ENCODE measurements at places on chromosomes 1 and 21. TPM values are rescaled to one million over a fixed set of nuclear protein-coding genes. Genes with fewer than 3 reads are reported as not detected.

DNA sequence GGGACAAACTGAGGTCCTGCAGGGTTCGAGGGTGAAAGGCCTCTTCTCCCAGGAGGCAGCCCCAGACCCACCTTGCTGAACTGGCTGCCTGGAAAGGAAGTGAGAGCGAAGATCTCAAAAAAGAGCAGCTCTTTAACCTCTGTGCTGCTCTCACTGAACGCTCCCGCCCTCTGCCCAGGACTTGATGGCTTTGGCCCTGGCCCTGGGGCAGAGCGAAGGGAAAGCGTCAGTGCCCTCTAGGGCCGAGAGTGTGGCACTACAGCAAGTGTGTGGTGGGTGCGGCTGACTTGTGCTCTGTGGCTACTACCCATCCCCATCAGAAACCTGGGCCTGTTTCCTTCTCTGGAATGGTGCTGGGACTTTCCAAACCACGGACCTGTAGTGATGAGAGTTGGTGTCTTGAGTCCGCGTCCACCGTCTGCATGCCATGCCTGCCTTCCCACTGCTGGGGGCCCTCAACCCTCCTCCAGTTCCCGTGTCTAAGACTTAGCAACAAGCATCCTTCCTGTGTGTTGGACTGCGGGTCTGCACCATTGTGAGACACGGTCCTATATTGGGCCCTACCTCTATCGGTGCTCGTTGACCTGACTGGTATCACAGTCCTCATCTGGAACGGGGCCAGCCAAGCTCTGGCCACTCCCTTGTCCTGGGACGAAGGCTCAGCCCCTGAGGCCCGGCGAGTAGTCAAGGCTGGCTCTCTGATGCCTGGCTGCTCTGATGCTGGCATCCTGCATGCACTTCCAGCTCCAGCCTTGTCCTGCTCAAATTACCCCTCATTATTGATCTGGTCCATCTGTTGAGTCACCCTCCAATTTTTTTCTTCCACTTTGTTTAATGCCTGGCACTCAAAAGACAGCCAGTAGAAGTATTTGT, 180.3 kb downstream of the DISC1 start:
- no peak overlapping the region for H3K27ac ChIP-seq
- no peaks in the 10 kb centered on the region for H3K36me3 ChIP-seq
- no peak for DNase-seq
- H3K4me1 ChIP-seq, result peaks cover 13% of the 10 kb centered on the region
- no peak overlapping the region for H3K4me3 ChIP-seq
- no peaks in the 10 kb centered on the region for H3K27me3 ChIP-seq

ID3 gene
- 22.7 TPM for total RNA-seq

- no peak for DNase-seq
- H3K27ac ChIP-seq, result no peak overlapping the region
- H3K27me3 ChIP-seq, result peaks cover 60% of the 10 kb centered on the region
- H3K4me1 ChIP-seq, result peaks cover 12% of the 10 kb centered on the region
Measured at GRCh38 chr1:118990513-118991152, 2.5 kb upstream of the TBX15 start.

CHD5 gene
- not detected for total RNA-seq

DNA sequence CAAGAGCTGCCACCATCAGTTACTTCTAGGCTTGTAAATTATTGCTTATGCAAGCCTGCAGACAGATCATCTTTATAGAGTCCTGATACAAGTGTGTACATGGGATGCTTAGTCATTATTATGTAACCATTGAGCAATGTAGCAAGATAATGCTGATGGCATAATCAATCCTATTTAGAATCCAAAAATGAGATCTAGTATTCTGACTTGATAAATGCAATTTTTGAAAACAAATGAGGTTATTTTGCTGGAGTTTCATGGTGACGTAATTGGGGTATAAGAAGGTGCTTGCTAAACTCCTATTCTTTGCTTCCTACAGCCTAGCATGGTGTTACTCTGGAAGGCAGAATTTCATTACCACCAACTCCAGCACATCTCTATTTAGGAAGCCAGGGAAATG, 801.7 kb upstream of the PRMT6 start:
- no peak overlapping the region for H3K27ac ChIP-seq
- no peaks in the 10 kb centered on the region for H3K36me3 ChIP-seq
- no peak overlapping the region for H3K4me3 ChIP-seq
- no peak for DNase-seq

DNA sequence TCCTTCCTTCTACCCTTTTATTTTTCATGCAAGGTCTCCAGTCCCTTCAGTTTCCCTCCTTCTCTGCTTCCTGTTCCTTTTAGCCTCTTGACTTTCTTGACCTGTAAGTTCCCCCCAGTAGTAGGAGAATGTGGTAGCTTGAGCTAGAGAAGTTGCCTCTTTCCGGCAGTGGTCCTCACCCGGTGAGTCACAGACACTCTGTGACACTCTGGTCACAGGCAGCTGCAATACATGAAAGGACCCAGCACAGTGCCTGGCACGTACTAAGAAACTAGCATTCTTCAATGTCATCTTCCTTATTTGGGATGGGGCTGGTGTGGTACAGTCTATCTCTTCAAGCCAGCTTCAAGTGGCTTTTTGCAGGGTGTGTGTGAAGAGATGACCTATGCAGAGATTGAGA, 16.0 kb downstream of the PFKFB2 start:
- DNase-seq, result no peak
- peaks cover 96% of the 10 kb centered on the region for H3K36me3 ChIP-seq
- no peak overlapping the region for H3K27ac ChIP-seq
- no peaks in the 10 kb centered on the region for H3K27me3 ChIP-seq

DNA sequence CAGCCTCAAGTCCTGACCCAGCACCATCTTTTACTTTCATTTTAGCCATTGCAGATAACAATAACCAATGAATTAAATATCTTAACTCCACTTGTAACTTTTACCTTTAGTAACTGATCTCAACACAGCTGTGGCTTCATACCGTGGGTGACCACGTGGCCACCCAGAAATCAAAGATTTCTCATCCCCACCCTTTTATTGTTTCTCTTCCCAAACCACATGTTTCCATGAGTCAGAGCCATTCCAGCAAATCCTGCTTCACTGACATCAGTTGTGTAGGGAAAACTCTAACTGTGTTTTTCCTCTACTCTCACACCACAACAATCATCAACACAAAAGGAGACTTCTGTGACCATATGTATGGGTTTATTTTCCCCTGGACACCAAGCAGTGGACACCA, 25.1 kb upstream of the BRDT start:
- no peak for DNase-seq
- no peaks in the 10 kb centered on the region for H3K36me3 ChIP-seq
- no peak overlapping the region for H3K4me3 ChIP-seq
- no peaks in the 10 kb centered on the region for H3K4me1 ChIP-seq

- H3K27me3 ChIP-seq, result no peaks in the 10 kb centered on the region
- H3K4me1 ChIP-seq, result no peaks in the 10 kb centered on the region
- DNase-seq, result no peak
Measured at GRCh38 chr1:237772009-237772408, 118.7 kb downstream of the ZP4 start.

VWA5B1 gene
- not detected for total RNA-seq

- H3K36me3 ChIP-seq, result peaks cover 54% of the 10 kb centered on the region
- H3K27me3 ChIP-seq, result no peaks in the 10 kb centered on the region
Measured at GRCh38 chr1:37478890-37479254, 4.5 kb downstream of the ZC3H12A start.

GRCh38 chr1:30311749-30312148, 411.6 kb downstream of the MATN1 start:
- DNase-seq, result no peak
- H3K27ac ChIP-seq, result no peak overlapping the region
- no peaks in the 10 kb centered on the region for H3K4me1 ChIP-seq

HMCN1 gene
- total RNA-seq, result 1.6 TPM

ZMYND12 gene
- not detected for total RNA-seq

FMO2 gene
- 146 TPM for total RNA-seq

DNA sequence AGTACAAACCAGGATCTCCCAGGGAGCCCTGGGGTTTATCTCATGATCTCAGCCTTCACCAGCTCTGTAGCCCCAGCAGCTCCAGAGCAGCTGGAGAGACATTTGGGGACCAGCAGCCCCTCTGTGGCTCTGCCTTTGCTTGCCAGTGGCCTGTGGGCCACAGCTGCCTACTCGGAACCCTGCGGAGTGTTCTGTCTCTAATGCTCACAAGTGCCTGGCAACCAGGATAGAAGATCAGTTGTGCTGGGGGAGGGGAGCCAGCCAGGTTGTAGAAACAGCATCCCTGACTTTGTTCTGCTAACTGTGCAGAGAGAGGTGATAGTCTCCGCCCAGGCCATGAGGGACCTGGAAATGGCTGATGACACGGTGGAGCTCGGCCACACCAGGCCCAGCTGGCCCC, 50.9 kb upstream of the KCNJ15 start:
- no peak overlapping the region for H3K4me3 ChIP-seq
- H3K36me3 ChIP-seq, result no peaks in the 10 kb centered on the region
- H3K27me3 ChIP-seq, result no peaks in the 10 kb centered on the region

DNA sequence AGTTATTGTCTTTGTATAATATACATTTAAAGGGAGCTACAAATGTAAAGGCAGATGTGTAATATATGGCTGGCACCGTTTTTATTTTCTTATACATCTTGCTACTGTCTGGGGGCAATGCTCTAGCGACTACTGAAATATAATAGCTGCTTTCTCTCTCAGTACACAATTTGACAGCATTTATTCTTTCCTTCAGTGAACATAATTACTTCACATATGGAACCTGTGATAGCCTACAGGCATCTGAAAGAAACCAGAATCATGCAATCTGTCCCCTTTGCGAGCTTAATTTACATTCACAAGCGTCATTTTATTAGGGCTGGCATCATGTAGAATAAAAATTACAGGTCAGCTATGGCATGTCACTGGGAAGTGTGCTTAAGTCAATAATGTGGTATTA, 557.5 kb upstream of the PTBP2 start:
- no peaks in the 10 kb centered on the region for H3K4me1 ChIP-seq
- no peaks in the 10 kb centered on the region for H3K27me3 ChIP-seq
- no peaks in the 10 kb centered on the region for H3K36me3 ChIP-seq

- H3K4me3 ChIP-seq, result no peak overlapping the region
- no peaks in the 10 kb centered on the region for H3K27me3 ChIP-seq
- no peak overlapping the region for H3K27ac ChIP-seq
- peaks cover 5% of the 10 kb centered on the region for H3K4me1 ChIP-seq
- no peak for DNase-seq
- H3K36me3 ChIP-seq, result no peaks in the 10 kb centered on the region
Measured at GRCh38 chr1:153685544-153686340, 7.3 kb downstream of the NPR1 start.

MSH4 gene
- 0.35 TPM for total RNA-seq

OR10Z1 gene
- total RNA-seq, result not detected

- no peaks in the 10 kb centered on the region for H3K36me3 ChIP-seq
- no peak for DNase-seq
Measured at GRCh38 chr21:14771593-14771992, 225.5 kb upstream of the SAMSN1 start.

DNA sequence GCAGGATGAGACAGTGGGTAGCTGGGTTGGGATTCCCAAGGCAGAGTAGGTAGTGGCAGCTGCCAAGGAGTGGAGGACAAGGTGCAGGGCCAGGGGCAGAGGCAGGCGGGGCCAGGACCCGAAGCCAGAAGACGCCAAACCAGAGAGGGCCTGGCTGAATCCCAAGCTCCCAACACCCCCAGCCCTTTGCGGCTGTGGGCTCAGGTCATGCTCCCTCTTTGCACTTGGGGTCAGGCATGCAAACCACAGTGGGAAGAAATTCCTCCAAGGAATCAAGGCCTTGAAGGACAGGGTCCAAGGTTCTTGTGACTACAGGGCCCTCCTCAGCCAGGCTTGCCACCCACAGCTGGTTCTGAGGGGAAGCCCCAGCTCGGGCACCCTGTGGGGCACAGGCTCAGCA, 6.2 kb downstream of the C1orf210 start:
- no peaks in the 10 kb centered on the region for H3K27me3 ChIP-seq
- no peak for DNase-seq
- no peak overlapping the region for H3K4me3 ChIP-seq

- no peaks in the 10 kb centered on the region for H3K27me3 ChIP-seq
- no peaks in the 10 kb centered on the region for H3K36me3 ChIP-seq
- H3K27ac ChIP-seq, result no peak overlapping the region
- H3K4me1 ChIP-seq, result no peaks in the 10 kb centered on the region
Measured at GRCh38 chr1:240539769-240540414, 72.1 kb downstream of the GREM2 start.

DNA sequence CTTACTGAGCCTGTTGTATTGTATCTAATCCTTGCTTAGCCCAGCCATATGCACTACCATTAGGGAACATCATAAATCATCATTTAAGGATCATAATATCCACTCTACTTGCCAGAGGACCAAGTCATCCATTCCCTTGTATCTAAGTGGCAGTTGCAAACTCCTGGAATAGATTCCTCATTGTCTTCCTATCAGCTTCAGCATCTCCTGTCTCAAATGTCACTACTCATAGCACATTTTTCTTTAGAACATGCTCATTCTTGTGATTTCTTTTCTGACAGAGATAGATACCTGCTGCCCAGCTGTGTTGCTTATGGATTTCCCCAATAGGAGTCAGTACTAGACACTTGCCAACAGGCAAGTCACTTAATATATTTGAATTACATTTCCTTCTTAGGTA, 84.3 kb downstream of the OLFML3 start:
- no peak overlapping the region for H3K27ac ChIP-seq
- H3K4me3 ChIP-seq, result no peak overlapping the region
- H3K36me3 ChIP-seq, result no peaks in the 10 kb centered on the region

DNA sequence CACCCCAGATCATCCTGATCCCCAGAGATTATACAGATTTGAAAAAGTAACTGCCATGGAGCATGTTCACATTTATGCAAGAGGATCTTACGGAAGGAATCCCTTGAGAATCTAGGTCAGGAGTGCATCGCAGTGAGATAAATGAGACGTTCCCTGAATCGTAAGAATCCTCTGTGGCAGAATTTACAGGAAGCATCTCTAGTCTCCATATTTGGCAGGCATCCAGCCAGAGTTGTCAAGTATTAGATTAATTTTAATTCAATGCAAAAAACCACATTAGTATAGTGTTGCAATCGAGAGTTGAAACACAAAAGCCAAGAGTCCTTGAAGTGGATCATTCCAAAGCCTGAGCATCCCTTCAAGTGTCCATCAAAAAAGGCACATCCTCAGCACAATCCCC, 100.8 kb downstream of the RRAGC start:
- H3K4me3 ChIP-seq, result no peak overlapping the region
- no peaks in the 10 kb centered on the region for H3K36me3 ChIP-seq
- no peak overlapping the region for H3K27ac ChIP-seq

DNA sequence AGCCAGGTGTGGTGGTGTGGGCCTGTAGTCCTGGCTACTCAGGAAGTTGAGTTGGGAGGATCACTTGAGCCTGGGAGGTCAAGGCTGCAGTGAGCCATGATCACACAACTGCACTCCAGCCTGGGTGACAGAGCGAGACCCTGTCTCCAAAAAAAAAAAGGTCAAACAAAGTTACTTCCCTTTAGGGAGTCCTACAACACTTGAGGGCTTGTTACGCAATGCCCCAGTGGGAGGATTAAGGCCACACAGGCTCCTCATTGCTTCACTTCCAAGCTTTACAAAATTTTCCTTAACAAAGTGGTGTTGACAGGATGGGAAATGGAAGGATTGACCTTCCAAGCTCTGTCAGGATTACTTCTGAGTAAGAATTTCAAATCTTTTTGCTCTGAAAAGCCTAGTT, 6.2 kb upstream of the EXTL1 start:
- DNase-seq, result no peak
- H3K4me3 ChIP-seq, result no peak overlapping the region
- no peak overlapping the region for H3K27ac ChIP-seq
- H3K27me3 ChIP-seq, result no peaks in the 10 kb centered on the region

GRCh38 chr1:116666187-116667077, 1.1 kb downstream of the IGSF3 start:
- peak overlapping the region; percentile 60 for H3K4me3 ChIP-seq
- H3K27me3 ChIP-seq, result no peaks in the 10 kb centered on the region
- H3K36me3 ChIP-seq, result no peaks in the 10 kb centered on the region
- H3K4me1 ChIP-seq, result peaks cover 58% of the 10 kb centered on the region
- peak overlapping the region; percentile 85 for H3K27ac ChIP-seq
